Adrenal gland (tissue), 19 donors: ENCODE measurements at places on chromosomes 13 and 19.

DNA sequence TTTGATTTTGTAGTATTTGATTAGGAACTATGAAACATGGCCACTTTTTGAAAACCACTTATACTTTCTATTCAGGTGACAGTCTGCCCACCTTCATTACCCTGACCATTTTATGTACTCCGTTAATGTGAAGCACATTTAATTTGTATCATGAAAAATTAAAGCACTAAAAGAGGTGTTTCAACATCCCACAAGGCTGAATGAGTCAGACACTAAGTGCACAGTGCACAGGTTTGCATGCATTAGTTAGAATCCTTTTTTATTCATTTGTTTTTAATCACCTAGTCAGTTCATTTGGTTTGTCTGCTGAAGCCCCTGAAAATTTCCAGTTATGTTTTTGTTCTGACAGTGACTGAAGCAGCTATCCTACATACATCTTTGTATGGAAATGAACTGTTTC is 271.0 kb downstream of the SLITRK5 start:
- no peak for DNase-seq

DNA sequence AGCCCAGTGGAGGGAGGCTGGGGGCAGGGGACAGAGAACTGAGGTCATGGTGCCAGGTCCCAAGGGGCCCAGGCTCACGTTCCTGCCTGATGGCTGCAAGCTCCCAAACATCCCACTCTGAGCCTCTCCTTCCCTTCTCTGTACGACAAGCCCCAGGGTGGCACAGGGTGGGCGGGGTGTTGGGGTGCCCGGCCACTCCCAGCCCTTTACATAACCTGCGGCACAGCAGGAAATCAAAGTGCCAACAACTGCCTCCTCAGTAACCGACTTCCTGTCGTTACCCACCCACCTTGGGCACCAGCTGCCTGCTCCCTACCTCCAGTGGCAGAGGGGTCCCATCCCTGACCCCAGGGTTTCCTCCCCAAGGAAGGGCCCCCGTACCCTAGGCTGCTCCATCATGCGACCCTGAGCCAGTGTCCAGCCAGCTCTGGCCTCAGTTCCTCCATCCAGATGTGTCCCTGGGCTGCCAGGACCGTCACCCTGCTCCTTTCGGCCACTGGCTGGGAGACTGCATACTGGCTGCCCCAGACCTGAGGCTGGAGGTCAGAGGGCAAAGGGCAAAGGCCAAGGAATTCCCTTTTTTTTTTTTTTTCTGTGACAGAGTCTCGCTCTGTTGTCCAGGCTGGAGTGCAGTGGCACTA is 27.7 kb upstream of the NFIC start:
- no peak for DNase-seq

DNA sequence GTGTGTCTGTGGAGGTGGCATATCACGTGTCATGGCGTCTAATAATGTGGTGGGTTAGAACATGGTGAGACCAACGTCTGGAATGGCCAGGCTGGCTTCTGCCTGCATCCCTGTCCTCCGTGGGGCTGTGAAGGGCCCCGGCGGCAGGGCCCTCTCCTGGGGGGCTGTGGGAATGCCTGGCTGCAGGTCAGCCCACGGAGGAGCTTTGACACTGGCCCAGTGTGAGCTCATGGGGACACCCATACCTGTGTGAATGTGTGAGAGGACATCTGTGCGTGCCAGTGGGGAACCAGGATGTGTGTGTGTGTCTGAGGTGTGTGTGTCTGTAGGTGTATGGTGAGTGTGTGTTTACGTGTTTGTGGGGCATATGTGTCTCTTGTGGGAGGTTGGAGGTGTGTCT is 300.1 kb downstream of the TEX29 start:
- no peak for DNase-seq

DNA sequence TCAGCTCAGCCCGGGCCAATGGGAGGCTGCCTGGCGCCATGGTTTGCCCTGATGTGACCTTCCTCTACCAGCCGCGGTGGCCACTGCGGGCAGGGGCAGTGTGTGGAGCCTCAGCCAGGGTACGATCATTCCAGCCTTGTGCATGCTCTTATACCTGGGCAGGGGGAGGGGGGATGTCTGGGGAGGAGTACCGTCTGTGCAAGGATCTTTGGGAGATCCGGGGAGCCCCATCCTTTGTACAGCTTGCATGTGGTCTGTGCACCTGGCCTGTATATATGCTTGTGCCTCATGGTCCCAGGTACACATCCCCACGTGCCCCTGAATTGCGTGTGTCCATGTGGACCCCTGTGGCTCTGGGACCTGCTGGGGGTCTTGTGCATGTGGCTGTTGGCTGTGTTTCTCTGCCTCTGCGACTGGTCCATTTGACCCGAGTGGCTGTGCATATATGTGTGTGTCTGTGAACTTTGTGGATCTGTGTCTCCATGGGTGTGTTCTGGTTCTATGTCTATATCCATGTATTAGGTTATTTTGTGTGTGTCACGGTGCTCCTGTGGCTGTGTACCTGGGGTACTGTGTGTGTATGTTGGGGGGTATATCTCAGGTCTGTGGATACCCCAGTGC is 12.8 kb upstream of the NANOS3 start:
- DNase-seq: no peak

- DNase-seq: peak; percentile 43
Observed at GRCh38 chr13:43058318-43058674, 34.9 kb downstream of the DNAJC15 start.

DNA sequence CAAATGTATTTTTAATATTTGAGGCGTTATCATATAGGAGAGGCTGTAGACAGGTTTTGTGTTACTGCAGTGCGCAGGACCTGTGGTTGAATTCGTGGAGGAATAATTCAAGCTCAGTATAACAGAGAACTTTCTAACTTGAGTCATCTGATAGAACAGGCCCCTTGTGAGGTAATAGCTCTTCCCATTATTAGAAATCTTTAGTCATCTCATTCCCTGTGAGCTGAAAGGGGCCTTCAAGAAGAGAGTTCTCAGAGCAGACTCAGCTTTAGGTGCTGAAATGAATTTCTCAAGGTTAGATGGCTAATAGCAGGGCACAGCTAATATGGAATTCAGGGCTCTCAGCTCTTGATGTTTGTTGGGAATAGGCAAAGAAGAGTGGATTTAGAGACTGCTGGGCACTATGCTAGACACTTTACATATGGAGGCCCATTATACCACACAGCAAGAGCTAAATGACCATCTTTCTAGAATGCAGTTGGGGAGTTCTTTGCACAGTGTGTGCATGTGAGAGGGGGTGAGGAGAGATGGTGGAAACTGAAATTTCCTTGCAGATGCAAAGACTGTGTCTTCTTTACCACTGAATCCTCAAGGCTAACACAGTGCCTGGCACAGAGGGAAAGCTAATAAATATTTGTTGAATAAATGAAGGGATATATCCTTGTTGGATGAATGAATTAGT is 89.5 kb downstream of the DGKH start:
- DNase-seq: no peak

DNA sequence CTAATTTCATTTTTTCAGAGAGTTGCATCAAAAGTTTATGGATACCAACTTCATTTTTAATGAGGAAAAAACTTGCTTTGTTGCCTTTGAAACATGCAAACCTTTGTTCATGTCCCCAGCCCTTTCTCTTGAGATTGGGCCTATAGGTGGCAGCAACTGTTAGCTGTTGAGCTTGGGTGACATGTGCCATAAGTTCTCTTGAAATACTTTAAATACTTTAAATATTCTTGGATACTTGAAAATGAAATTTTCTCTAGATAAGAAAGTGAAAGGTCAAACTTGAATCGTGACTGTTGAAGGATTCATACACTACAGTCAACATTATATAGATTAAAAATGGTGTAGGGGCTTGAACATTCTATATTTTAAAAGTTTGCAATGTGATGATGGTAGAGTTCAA is 294.9 kb downstream of the NDFIP2 start:
- DNase-seq: no peak

DNA sequence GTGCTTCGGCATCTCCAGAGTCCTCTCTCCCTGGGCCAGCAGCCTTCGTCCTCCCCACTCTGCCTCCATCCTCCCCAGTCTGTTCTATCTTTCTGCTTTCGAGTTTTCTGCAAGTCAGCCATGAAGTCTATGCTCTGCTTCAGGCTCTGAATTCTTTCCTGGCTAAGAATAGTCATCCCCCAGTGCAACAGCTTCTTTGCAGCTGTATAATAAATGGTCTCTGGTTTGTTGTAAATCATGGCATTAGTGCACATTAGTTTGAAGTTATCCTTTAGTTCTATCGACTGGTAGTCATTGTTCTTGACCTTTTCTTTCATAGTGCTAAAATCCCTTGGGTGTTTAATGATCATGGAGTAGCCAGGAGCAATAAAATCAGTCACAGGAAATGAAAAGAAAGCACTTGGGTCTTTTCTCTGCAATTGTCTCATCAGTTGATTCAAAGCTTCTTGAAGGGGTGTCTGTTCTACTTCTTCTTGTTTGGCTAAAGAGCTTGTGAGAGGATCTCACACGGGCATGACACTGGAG is 46.2 kb upstream of the SOX21 start:
- no peak for DNase-seq

- no peak for DNase-seq
Observed at GRCh38 chr19:40274585-40275544, 10.3 kb downstream of the AKT2 start.

DNA sequence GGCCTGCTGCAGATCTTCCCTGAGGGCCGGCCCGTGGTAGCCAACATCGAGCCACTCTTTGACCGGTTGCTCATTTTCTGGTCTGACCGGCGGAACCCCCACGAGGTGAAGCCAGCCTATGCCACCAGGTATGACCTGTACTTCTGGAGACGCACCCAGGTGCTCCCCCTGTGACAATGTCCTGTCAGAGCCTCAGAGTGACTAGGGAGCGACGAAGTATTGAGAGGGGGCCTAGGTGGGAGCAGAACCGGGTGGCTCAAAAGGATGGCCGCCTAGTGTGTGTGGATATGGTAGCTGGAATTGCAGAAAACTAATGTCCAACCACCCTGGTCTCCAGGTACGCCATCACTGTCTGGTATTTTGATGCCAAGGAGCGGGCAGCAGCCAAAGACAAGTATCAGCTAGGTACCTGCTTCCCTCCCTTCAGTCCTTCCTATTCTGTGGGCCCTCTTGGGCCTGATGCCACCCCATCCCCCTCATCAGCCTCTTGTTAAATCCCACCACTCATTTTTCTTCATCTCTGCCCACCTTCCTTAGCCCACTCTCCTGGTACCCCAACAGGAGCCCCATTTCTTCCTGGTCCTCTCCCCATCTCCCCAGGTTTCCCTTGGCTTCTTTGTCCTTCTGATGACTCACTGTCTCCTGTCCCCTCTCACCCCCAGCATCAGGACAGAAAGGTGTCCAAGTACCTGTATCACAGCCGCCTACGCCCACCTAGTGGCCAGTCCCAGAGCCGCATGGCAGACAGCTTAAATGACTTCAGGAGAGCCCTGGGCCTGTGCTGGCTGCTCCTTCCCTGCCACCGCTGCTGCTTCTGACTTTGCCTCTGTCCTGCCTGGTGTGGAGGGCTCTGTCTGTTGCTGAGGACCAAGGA is 8.4 kb downstream of the EGLN2 start:
- no peak for DNase-seq

GRCh38 chr13:96072392-96072791 is 17.5 kb upstream of the HS6ST3 start:
- no peak for DNase-seq

DNA sequence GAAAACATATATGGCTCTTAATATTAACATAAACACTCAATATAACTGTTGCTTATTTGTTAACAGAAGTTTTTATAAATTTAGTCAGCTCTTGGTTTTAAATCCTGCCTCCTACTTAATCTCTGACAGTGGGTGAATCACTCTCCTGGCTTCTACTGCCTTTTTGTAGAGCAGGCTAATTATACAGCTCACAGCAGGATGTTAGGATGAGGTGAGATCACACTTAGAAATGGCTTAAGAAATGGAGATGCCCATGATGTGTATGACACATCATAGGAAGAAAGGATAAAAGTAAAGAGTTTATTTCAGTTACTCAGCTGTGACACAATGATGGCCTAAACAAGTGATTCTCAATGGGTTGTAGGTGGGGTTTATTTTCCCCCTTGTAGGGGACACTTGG is 345.6 kb downstream of the SPRY2 start:
- no peak for DNase-seq

- no peak for DNase-seq
Observed at GRCh38 chr19:39060171-39060570, 24.0 kb upstream of the ACP7 start.

- no peak for DNase-seq
Observed at GRCh38 chr19:33279430-33280350, 22.6 kb downstream of the CEBPA start.

GRCh38 chr13:85666356-85666755 is 132.9 kb downstream of the SLITRK6 start:
- DNase-seq: no peak

GRCh38 chr13:104408733-104409132 is 1342.5 kb upstream of the SLC10A2 start:
- DNase-seq: no peak

- no peak for DNase-seq
Observed at GRCh38 chr19:48473161-48473966, 4.2 kb downstream of the CYTH2 start.

DNA sequence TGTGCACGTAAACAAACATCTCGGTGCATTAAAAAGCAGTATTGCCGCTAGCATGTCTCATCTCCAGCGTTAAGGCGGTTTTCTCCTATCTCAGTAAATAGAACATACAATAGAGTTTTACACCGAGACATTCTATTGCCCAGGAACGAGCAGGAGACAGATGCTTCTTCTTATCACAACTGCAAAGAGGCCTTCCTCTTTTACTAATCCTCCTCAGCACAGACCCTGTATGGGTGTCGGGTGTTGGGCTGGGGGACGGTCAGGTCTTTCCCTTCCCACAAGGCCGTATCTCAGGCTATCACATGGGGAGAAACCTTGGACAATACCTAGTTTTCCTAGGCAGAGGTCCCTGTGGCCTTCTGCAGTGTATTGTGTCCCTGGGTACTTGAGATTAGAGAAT is 21.2 kb downstream of the ZNF233 start:
- no peak for DNase-seq

- DNase-seq: no peak
Observed at GRCh38 chr13:33270895-33271538, 14.5 kb downstream of the STARD13 start.

DNA sequence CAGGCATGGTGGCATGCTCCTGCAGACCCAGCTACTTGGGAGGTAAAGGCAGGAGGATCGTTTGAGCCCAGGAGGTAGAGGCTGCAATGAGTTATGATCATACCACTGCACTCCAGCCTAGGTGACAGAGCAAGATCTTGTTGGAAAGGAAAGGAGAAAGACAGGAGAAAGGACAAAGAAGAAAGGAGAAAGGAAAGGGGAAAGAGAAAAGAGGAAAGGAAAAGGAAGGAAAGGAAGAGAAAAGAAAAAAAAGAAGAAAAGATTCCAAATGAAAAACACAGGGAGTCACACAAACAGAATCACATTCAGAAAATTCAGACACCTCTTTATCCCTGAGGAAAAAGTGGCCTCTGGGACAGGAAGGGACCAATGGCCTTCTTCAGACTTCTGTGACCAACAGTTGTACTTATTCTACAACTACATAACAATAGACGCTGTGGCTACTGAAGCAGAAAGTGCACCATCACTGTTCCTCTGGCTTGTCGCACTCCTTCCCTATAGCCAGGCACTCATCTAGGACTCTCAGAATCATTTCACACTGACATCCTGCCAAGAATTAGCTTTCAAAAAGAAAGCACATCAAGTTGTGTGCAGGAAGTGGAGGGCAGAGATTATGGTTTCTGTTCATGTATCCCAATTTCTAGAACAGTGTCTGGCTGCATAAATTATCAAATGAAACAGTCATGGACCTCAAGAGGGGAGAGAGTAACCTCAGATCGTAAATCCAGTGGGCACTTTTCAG is 5.9 kb downstream of the MTMR6 start:
- no peak for DNase-seq
